Activated T-helper 17 cell treated with anti-CD3 and anti-CD28 coated beads, Interleukin-2, amount 50 U/mL, for 72 hours (primary cell): ENCODE measurements at places on chromosomes 11 and 22. TPM values are rescaled to one million over a fixed set of nuclear protein-coding genes. Genes with fewer than 3 reads are reported as not detected.
A peak's percentile ranks its signal among the peaks of the same experiment; 100 is the strongest.

DNA sequence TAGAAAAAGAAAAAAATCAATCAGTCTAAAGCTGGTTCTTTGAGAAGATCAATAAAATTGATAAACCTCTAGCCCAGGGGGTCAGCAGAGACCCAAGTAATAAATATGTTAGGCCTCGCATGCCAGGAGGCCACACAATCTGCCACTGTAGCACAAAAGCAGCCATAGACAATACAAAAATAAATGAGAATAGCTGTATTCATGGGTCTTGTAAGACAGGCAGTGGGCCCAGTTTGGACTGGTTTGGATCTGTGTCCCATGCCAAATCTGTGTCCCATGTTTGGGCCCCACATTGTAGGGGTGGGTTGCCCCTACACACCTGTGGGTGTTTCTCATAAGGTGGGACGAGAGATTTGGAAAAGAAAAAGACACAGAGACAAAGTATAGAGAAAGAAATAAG, 6.6 kb upstream of the PLAAT4 start:
- no peak for ATAC-seq

GRCh38 chr11:80944758-80945157, 1503.9 kb upstream of the TENM4 start:
- ATAC-seq = no peak

GRCh38 chr22:50190182-50190940, 4.6 kb downstream of the TRABD start:
- peak; percentile 63 for ATAC-seq

DNA sequence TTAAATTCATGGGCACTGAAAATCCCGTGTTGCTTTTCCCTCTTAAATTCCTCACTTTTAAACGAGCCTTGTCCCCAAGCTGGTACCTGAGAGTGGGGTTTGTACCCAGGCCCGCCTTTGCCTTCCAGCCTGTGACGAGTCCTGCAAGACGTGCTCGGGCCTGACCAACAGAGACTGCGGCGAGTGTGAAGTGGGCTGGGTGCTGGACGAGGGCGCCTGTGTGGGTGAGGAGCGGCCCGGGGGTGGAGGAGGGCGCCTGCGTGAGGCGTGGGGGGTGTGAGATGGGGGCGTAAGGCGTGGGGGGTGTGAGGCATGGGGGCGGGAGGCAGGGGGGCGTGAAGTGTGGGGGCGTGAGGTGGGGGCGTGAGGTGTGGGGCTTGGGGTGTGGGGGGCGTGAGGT, 4.0 kb downstream of the CRELD2 start:
- no peak for ATAC-seq

DNA sequence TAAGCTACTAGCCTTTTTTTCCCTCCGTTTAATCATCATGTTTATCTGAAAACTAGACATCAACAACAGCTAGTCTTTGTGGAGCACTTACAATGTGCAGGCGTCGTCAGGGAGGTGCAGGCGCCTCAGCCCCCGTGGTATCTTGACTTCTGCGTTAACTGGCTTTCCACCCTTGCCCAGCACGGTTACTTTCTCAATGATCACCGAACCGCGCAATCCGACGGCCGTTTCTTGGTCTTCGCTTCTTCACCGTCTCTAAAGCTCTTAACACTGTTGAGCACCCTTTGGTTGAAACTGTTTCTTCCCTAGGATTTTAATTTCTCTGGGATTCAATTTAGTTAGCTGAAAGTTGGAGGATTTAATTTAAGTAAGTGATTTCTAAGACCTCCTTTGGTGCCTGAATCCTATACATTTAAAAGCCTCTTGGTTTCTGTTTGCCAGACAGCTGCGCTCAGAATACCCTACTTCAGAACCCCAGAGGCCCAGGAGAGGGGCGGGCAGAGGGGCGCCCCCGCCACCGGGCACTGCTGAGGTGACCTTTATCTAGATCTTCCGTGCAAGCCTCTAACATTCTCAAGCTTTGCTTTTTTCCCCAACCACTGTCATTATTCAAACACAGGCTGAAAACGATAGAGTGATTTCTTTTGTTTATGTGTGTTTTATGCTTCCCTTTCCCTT, 18.0 kb upstream of the TMEM218 start:
- ATAC-seq = no peak

- ATAC-seq = peak; percentile 78
Observed at GRCh38 chr11:10322830-10323792, 18.2 kb downstream of the ADM start.

DNA sequence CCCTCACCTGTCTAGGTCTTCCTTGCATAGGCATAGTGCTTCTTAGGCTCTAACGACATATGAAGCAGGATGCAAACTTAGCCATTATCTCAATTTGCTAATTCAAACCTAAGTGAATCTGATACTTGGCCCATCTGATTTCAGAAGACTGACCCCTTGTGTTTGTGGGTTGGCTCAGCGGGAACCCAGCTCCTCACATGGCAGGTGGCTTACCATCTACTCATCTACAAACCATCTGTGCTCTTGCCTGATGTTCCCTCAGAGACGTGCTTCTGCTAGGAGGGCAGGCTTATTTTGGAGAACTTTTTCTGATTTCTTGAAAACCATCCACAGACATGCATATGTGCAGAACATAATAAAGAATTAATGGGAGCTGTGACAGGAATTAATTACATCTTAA, 15.2 kb downstream of the ELMOD1 start:
- no peak for ATAC-seq

GRCh38 chr11:105449100-105449734, 160.7 kb upstream of the GRIA4 start:
- ATAC-seq = peak; percentile 17

DNA sequence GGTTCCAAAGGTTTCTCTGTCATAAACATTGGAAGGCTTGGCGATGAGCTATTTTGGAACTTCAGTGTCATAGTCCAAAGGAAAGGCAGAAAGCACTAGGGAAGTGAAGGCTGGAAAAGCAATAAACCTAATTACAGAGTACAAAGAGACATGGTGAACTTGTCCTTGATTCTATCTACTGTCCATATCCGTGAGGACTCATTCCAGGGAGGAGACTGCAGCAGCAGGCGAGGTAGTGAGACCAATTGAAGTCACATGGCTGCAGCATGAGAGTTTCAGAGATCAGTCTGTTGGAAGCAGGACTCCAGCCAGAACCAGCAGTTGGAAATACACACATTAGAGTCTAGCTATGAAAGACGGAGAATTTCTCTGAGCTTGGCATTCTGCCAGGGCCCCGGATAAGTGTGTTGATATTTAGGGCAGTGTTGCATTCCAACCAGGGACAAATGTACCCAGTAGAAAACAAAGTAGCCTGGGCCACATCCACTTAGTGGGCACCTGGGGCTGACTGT, 54.1 kb upstream of the ARHGAP42 start:
- ATAC-seq = no peak

- no peak for ATAC-seq
Observed at GRCh38 chr22:24200619-24201212, 19.4 kb downstream of the SUSD2 start.

VSIG10L2 gene
- not detected for total RNA-seq

EIF3M gene
- total RNA-seq = 250 TPM

SCGB1D2 gene
- total RNA-seq = not detected

ZNF195 gene
- 37.9 TPM for total RNA-seq

OR51I1 gene
- total RNA-seq = not detected

GPR83 gene
- total RNA-seq = 0.30 TPM
